ENCODE measurements at places on chromosomes 11 and 22.

DNA sequence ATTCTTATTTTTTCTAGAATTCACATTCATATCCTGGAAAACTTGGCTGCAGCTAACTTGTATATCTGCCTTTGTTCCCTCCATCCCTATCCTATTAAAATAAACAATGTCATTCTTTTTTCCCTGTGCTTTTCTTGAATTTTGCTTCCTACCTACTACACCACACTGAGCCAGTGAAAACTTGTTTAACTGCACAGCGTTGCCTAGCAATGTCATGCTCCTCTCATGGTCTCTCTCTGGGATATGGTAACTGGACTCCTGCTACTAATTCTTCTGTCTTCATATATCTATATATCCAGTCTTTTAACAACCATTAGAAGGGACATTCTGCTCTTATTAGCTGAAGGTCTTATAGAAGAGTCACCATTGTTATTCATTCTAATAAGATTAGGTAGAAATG is 434.4 kb downstream of the METTL15 start:
- no peak for DNase-seq

DNA sequence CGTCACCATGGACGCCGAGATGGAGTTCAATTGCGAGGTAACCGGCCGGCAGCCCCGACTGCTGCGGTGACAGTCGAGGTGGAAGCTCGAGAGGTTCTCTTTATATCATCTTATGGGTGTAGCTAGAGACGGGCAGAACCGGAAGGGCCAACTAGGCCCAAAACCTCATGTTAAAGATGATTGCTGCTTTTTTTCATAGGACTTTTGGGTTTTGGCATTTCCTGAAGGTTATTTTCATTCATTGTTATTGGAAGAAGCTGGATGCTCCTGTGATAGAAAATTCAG is 585 bp downstream of the NF2 start:
- DNase-seq: no peak

- no peak for DNase-seq
Measured at GRCh38 chr11:104370478-104370877, 206.5 kb upstream of the PDGFD start.

DNA sequence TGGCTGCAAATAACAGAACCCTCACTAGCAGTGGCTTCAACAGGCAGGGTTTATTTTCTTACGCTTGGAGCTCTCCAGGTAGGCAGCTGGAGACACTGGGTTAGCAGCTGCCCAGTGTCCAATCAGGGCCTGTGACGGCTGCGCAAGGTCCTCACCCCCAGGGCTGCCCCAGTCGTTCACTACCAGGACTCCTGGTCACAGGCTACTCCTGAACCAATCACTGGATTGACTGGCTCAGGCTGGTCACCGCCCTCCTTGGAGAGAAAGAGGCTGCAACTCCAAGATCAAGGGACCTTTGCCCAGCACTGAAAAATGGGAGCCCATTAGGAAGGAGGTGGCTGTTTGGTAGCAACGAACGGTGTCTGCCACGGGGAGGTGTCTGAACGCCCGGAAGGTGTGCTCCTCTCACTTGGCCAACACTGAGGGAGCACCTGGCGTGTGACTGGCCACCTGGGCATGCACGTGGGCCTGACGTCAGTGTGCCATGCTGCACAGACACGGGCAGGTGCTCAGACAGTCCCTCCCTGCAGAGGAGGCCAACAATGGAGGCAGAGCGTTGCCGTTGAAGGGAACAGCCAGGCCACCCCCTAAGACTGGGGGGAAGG is 5.1 kb downstream of the ARSA start:
- DNase-seq: no peak

DNA sequence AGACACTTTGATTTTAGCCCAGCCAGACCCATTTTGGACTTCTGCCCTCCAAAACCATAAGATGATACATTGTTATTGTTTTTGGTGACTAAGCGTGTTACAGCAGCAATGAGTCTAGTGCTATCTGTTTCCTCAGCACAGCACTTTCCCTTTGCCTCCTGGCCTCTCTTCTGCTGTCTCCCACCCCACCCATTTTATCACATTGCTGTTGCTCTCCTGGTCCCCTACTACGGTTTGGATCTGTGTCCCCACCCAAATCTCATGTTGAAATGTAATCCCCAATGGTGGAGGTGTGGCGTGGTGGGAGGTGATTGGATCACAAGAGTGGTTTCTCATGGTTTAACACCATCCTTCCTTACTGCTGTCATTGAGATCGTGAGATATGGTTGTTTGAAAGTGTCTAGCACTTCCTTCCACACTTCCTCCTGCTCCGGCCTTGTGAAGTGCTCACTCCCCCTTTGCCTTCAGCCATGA is 59.8 kb upstream of the CD82 start:
- DNase-seq: no peak

DNA sequence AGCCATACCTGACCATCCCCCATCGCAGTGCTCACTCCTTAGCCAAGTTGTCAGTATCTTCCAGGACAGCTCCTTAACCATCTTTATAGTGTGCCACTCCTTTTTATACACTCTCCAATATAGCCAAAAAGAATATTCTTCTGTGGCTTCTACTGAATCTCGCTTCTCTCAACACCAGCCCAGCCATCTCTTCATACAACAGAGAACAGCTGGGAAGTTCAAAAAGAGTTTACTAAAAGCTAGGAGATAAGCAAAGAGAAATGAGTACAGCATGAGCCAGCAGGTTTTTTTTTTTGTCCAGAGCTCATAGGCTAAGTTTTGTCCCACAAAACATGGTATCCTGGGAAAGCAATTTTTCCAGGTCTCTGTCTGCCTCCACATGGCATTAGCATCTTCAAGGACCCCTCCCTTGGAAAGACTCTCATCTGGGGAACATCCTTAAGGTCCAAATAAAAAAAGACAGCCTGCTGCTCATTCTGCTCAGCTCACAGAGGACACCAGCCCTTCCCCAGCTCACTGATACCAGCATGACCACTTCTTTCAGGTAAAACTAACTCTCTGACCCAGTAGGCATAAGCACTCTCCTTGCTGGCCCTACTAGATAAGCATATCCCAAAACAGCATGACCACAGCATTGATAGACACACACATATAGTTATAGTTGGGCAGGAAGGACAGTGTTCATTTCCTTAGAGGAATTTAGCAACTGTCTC is 48.8 kb upstream of the YWHAH start:
- DNase-seq: no peak
